ENCODE measurements at places on chromosomes 3 and 15. TPM values are rescaled to one million over a fixed set of nuclear protein-coding genes. Genes with fewer than 3 reads are reported as not detected.

The RAB11A gene
- total RNA-seq = 234 TPM

The SYNM gene
- total RNA-seq = 3.3 TPM

The ANKRD63 gene
- total RNA-seq = 0.89 TPM

DNA sequence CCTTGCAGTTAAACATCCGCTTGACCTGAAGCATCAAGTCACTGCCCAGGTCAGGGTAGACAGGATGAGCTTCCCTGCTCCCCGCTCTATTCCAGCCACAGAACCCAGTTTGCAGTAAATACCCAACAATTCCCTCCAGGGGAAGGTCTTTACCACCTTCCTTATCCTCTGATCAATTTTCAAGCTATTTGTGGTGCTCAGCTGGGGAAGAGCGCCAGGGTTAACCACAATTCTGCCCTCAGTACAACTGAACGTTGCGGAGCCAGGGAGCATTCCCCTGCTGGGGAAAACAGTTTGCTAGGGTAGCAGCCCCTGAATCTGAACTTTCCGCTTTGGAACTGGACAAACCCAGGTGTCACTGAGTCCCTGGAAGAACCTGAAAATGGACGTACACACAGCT, 28.5 kb downstream of the RBPMS2 start:
- no peak for DNase-seq
- no peaks in the 10 kb centered on the region for H3K4me1 ChIP-seq
- no peaks in the 10 kb centered on the region for H3K27me3 ChIP-seq
- no peak overlapping the region for H3K4me3 ChIP-seq

GRCh38 chr15:90751300-90751825, 34.2 kb downstream of the BLM start:
- H3K36me3 ChIP-seq = peaks cover 3% of the 10 kb centered on the region
- no peak for DNase-seq
- H3K27ac ChIP-seq = no peak overlapping the region
- H3K4me3 ChIP-seq = no peak overlapping the region
- H3K27me3 ChIP-seq = no peaks in the 10 kb centered on the region

The PIGBOS1 gene
- 15.3 TPM for total RNA-seq

The PLSCR5 gene
- total RNA-seq = not detected

The NPAP1 gene
- total RNA-seq = not detected

- peaks cover 58% of the 10 kb centered on the region for H3K4me1 ChIP-seq
- peak overlapping the region; percentile 97 for H3K27ac ChIP-seq
- H3K36me3 ChIP-seq = peaks cover 5% of the 10 kb centered on the region
- no peaks in the 10 kb centered on the region for H3K27me3 ChIP-seq
- peak; percentile 64 for DNase-seq
Observed at GRCh38 chr15:88623061-88623460, 1.9 kb downstream of the AEN start.
